ENCODE measurements at places on chromosomes 2 and 18.

GRCh38 chr2:151361674-151362370 lies 4.4 kb downstream of the TNFAIP6 start:
- no peak for DNase-seq

DNA sequence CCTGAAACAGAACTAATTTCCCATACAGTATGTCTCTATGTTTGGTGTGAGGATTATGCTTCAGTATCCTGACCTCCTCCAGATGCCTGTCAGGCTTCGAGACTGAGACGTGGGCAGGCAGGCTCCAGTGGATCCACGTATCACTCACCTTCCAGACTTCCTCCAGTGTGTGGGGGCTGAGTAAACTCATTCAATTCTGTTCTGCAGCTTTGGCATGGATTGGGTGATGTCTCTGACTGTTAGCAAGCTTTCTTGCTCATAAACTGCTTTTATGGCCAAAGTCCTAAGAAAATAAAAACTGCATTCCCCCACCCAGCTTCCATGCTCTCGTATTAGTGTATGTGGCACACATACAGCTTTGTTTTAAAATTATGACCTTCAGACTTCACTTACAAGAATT lies 53.6 kb downstream of the CCDC93 start:
- no peak for DNase-seq

GRCh38 chr2:138787053-138787666 lies 7.0 kb upstream of the NXPH2 start:
- DNase-seq: peak; percentile 65

- no peak for DNase-seq
Observed at GRCh38 chr18:48728204-48728833, 189.5 kb downstream of the CTIF start.

DNA sequence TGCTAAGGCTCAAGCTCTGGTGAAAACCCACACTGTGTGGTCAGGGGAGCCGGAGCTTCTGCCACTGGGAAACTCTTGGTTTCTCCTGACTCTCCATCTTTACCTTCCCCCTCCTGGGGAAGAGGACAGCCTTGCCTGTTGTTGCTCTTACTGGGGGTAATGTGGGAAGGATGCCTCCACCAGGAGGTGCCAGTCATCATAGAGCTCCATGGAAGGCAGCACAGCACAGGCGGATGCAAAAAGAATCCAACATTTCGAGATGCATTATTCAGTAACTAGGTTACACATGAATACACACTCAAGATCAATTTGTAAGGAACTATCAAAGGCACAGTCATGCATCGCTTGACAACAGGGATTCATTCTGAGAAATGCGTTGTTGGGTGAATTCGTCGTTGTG lies 322.6 kb downstream of the AFF3 start:
- peak; percentile 18 for DNase-seq

GRCh38 chr2:231701456-231702373 lies 6.6 kb upstream of the PTMA start:
- peak; percentile 78 for DNase-seq

- peak; percentile 67 for DNase-seq
Observed at GRCh38 chr2:24421668-24422067, 61.3 kb upstream of the ITSN2 start.

DNA sequence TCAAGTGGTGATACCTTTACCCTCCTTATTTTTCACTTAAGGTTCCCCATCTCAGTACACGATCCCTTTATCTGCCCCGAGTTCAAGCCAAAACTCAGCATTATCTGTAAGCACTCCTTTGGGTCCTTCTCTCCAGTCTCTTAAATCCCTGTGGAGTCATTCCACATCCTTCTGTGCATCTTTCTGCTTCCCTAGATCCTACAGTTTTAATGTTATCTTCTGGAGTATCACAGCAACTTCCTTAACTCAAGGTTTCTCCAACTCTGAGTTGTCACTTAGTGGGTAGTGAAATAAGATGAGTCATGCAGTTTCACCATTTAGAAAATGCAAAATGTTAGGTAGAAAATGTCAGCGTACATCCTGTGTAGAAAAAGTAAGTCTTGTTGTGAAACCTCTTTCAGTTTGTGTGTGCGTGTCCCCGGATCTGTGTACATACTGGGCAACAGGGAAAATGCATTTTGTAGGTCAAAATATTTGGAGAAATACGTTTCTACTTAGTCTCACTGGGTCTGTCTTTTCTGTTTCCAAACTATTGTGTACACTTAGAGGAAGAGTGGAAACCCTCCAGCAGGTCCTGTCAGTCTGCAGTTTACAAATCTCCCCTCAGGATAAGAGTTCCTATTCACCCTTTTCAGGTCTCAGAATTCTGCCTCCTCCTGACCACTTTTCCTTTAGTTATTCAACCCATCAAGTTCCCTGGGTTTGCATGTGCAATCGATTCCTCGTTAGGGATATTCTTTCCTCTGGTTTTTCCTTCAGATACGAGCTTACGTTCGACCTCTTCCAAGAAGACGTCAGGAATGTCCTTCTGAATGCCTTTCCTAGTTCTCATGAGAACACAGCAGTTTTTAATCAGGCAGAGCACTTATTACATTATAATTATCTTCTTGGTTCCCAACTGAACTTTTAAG lies 154.8 kb downstream of the TGIF1 start:
- no peak for DNase-seq

DNA sequence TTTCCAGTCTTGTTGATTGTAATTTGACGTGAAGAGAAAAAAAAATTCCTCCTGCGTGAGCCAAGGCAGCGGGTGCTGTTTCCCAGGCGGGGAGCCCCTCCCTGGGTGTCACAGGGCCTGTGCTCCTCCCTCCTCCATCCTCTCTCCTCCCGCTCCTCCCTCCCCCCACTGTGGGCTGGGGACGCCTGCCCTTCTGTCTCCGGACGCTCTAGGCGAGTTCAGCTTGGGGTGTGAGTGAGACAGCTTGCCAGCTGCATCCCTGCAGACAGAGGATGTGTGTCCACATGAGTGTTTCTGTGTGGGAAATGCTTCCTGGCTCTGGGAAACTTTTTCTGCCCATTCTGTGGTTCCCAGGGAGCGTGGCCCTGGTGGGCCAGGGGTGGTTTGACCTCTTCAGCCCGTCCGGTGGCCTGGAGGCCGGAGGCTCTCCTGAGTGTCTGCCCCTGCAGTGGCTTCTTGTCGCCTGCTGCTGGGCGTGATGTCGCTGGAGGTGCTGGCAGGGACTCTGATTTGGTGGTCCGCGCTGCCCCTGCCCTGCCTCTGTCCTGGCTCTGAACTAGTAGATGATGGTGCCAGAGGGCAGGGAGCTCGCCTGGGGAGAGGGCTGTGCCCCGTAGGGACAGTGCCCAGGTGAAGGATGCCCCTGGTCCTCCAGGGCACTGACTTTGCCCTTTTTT lies 96.4 kb downstream of the USP40 start:
- no peak for DNase-seq

GRCh38 chr18:46262856-46263255 lies 158.7 kb downstream of the HAUS1 start:
- no peak for DNase-seq

DNA sequence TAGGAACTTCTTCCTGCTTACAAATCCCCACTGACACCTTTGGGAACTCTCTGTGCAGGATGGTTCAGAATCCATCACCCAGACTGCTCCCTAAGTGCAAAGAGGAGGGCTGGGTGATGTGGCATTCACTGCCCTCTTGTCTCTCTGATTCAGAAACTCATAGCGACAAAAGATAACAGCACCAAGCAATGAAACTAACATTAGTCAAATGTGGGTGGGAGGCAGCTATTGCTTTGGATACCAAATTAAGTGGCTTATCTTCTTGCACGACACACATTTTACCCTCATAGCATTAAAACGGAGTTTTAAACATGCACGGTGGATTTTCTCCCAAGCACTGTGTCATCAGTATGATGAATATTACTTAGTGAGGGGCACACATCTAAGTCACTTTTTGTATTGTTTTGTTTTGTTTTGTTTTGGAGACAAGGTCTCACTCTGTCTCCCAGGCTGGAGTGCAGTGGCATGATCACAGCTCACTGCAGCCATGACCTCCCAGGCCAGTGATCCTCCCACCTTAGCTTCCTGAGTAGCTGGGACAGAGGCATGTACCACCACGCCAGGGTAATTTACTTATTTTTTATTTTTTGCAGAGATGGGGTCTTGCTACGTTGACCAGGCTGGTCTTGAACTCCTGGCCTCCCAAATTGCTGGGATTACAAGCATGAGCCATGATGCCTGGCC lies 40.9 kb upstream of the NEB start:
- DNase-seq: no peak

- no peak for DNase-seq
Observed at GRCh38 chr18:27142891-27143290, 42.2 kb downstream of the CHST9 start.

- DNase-seq: no peak
Observed at GRCh38 chr18:36771245-36771644, 57.6 kb downstream of the TPGS2 start.

GRCh38 chr2:177698281-177698680 lies 305.7 kb downstream of the AGPS start:
- no peak for DNase-seq

- DNase-seq: no peak
Observed at GRCh38 chr2:98546186-98546585, 62.1 kb downstream of the COA5 start.

DNA sequence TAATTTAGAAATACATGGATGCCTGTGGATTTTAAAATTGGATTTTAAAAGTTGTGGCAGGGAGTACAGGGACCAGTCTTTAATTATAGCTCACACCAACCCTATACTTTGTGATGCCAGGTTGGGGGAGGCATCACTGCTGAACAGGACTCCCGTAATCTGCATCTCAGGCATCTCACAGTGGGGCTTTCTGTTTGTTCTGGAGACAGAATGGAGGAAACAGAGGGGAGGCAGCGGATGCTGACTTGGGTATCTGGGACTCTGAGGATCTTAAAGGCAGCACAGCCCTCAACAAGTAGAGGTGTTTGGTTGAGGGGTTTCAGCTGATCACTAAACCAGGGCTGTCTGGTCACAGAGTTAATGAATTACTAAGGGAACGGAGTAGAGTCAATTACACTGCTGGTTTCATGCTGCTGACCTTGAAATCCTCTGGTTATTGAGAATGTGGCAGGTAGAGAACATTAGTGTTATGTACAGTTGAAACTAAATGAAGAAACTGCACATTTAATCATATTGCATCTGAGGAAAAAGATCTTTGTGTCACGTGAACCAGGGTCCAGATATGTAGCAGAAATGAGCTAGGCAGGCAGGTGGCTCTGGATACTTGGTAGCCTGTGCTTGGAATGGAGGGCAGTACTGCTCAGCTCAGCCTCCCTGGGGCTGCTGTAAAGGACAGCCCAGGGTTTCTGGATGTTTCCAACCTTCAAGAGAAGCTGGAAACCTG lies 40.3 kb downstream of the FHOD3 start:
- DNase-seq: no peak

GRCh38 chr18:36627637-36628036 lies 201.2 kb downstream of the TPGS2 start:
- no peak for DNase-seq

GRCh38 chr18:78565240-78565639 lies 414.4 kb upstream of the SALL3 start:
- DNase-seq: no peak

DNA sequence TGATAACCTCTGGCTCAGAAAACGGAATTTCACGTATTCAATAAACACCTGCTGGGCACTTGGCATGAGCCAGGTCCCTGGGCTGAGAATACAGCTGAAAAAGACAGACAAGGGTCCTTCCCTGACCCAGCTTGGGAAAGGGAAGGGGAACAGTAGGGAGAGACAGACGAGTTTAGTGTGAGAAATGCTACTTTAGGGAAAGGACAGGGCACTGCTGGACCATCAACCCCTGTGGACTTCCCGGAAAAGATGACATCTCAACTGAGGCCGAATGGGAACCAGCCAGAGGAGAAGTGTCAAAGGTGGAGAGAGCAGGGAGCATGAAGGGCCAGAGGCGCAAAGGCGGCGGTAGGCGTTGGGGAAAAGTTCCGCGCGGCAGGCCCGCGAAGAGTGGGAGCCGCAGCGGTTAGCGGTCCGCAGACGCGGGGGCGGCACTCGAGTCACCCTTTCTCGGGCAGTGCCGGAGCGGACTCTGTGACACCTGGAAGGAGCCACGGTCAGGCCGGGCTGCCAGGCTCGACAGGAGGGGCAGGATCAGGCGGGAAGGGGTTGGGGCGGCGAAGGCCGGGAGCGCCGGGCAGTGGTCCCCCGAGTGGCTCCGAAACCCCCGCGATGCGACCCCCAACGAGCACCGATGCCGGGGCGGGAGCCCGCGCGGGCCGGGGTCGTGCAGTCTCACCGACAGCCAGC lies 519 bp downstream of the TEX261 start:
- no peak for DNase-seq

DNA sequence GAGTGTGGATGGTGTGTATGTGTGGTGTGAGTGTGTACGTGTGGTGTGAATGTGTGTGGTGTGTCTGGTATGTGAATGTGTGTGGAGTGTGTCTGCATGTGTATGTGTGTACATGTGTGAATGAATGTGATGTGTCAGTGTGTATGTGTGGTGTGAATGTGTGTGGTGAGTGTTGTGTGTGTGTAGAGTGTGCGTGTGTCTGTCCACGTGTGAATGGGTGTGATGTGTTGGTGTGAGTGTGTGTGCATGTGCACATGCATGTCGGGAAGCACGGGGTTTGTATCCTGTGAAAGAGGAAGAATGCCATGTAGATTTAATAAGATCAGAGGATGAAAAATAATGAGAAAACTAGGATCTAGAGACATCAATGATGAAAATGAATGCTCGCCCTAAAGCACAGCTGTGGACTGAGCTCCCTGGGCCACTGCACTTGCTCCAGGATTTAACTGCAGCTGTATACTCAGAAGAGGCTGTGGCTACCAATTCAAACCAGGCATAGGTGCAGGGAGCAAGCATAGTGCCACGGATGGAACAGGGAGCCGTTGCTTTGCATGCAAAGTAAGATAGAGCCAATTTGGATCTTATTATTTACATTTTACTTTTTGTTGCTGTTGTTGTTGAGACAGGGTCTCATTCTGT lies 122.7 kb downstream of the DOCK10 start:
- no peak for DNase-seq

GRCh38 chr2:100606726-100607343 lies 44.0 kb downstream of the PDCL3 start:
- DNase-seq: peak; percentile 20

DNA sequence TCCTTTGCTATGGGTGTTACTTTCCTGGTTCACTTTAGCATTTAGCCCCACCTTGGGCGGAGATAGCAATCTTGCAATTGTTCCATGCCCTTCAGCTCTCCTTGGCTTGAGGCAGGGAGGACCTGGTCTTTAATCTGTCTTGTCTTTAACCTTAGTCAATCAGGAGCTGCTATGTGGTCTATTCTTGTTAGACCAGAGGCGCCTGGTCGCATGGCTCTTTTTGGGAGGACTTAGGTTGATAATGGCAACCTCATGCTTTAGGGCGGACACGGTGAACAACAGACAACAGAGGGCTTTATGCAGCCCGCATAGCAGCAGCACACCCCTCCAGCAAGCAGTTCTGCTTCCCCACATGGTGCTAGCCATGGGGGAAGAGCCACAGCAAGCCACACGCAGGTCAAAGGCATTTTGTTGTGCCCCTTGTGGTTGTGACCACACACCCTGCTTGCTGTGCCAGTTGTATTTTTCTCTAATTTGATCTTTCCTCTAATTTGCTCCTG lies 17.7 kb upstream of the ZDBF2 start:
- no peak for DNase-seq

- DNase-seq: peak; percentile 88
Observed at GRCh38 chr2:159614534-159615366, 1.6 kb downstream of the BAZ2B start.

All from NCI-H1694 treated with DMSO at 0.1 percent for 48 hours (cell line).